ENCODE measurements at places on chromosomes 6 and 20.
A peak's percentile ranks its signal among the peaks of the same experiment; 100 is the strongest.

GRCh38 chr6:46104209-46104608, 25.6 kb upstream of the ENPP4 start:
- DNase-seq = no peak

DNA sequence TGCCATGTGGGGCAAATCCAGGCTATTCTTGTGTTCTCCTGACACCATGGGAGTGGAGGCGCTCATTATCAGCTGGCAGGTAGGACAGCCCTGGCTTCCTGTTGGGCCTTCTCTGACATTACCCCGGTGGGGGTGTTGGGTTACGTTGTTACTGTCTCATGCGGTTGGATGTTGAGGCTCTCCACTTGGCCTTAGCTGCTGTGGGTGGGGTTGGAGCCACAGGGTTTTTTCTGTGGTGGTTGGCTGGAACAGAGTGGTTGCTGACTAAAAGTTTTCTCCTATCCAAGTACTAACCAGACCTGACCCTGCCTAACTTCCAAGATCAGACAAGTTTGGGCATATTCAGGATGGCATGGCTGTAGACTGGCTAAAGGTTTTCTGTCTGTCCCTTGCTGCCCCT, 20.2 kb downstream of the RIPK1 start:
- DNase-seq = peak; percentile 63

- DNase-seq = no peak
These were observed 72.3 kb upstream of the IPCEF1 start for GRCh38 chr6:154428897-154429296.

DNA sequence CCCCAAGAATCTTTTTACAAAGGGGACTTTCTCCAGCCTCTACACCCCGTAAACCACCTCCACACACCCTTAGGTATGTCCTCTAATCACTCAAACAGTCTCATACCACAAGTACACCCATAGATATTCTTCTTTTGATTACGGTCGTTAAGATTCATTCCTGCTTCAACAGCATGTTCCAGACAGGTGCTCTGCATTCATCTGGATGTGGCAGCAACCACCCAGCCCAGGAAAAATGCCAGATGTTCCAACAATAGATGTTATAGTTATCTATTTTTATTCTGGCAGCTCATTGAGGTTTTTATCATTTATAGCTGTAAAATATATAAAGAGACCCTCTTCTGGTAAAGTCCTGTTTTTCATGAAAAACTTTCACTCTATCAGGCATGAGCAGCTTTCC, 60.7 kb downstream of the SIM1 start:
- no peak for DNase-seq

GRCh38 chr6:157548635-157549467, 167.9 kb downstream of the ZDHHC14 start:
- no peak for DNase-seq

- peak; percentile 47 for DNase-seq
These were observed 1.2 kb downstream of the DUSP22 start for GRCh38 chr6:293193-294174.

- DNase-seq = no peak
These were observed 231.5 kb upstream of the SUPT3H start for GRCh38 chr6:45609141-45609638.

DNA sequence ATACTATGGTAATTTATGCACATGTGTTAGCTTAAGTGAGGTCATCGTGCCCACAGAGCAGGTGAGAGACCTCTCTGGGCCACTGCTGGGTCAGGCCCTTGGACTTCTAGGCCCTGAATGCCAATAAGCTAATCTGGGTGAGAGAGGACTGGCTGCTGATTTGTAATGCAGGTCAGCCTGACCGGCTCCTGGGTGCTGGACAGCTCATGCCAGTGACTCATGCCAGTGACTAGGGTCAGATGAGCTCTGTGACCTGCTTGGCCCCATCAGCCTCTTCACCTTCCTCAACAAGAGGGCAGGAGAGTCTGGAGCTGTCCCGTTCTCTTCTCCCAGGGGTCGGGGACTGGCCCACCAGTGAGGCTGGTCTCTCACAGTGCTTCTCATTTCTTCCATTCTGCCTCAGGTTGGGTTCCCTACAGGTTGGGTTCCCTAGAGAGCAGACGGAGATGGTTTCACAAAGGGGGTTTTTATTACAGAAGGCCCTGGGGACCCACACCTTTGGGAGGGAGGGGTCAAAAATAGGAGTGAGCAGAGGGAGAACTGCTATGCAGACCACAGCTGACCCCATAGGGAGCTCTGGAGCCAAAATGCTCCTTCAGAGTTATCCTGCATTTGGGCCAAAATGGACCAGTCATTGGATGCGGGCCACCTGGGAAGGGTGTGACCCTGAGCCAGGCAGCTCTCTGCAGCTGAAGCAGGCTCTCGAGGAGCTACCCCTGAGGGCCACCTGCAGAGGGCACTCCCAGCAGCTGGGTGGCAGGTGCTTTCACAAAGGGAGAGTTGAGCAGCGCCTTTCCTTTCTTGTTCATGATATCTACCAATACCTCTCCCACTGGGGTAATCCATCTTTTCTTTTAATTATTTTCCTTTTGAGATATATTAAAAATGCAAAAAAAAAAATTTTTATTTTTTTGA, 2.2 kb upstream of the OXT start:
- no peak for DNase-seq

DNA sequence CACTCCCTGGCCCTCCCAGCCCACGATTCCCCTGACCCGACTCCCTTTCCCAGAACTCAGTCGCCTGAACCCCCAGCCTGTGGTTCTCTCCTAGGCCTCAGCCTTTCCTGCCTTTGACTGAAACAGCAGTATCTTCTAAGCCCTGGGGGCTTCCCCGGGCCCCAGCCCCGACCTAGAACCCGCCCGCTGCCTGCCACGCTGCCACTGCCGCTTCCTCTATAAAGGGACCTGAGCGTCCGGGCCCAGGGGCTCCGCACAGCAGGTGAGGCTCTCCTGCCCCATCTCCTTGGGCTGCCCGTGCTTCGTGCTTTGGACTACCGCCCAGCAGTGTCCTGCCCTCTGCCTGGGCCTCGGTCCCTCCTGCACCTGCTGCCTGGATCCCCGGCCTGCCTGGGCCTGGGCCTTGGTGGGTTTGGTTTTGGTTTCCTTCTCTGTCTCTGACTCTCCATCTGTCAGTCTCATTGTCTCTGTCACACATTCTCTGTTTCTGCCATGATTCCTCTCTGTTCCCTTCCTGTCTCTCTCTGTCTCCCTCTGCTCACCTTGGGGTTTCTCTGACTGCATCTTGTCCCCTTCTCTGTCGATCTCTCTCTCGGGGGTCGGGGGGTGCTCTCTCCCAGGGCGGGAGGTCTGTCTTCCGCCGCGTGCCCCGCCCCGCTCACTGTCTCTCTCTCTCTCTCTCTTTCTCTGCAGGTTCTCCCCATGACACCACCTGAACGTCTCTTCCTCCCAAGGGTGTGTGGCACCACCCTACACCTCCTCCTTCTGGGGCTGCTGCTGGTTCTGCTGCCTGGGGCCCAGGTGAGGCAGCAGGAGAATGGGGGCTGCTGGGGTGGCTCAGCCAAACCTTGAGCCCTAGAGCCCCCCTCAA, at the start of gene LTA:
Gene LTA, plus strand, starts transcription at position 249 of the 871 bp plus-strand sequence. Its CDS starts 454 bp downstream, at position 703.
- DNase-seq = no peak

GRCh38 chr6:70651326-70651905, 16.3 kb upstream of the SMAP1 start:
- no peak for DNase-seq

DNA sequence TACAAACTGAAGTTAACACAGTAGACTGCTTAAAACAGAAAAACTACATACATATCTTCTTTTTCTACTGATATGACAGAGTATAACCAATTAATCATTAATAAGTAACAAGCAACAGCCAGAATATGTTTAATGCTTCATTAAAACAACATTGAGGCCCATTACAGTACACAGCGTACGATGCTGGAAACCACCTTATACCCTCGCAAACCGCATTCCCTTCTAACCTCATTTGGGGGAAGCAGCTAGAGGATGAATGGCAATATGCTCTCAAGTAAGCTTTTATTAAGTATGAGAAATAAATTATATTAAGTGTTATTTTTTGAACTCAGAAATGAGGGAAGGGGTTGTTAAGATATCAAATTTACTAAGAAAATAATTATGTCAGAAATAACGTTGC, 142.4 kb downstream of the GMDS start:
- DNase-seq = no peak

DNA sequence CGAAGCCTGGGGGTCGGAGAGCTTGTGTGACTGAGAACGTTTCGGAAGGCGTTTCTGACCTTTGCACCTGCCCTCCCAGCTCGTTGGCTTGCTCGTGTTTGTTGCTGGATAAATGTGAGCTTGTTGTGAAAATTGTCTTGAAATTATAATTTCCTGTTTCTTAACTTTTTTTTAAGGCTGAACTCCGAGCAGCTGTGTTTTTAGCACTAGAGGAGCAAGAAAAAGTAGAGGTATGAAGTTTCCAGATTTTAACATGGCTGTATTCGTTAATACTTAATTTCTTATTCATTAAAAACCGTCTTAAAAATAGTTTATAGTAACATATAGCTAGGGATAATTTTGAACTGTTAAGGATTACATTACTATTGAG, 672 bp downstream of the CEP43 start:
- no peak for DNase-seq

DNA sequence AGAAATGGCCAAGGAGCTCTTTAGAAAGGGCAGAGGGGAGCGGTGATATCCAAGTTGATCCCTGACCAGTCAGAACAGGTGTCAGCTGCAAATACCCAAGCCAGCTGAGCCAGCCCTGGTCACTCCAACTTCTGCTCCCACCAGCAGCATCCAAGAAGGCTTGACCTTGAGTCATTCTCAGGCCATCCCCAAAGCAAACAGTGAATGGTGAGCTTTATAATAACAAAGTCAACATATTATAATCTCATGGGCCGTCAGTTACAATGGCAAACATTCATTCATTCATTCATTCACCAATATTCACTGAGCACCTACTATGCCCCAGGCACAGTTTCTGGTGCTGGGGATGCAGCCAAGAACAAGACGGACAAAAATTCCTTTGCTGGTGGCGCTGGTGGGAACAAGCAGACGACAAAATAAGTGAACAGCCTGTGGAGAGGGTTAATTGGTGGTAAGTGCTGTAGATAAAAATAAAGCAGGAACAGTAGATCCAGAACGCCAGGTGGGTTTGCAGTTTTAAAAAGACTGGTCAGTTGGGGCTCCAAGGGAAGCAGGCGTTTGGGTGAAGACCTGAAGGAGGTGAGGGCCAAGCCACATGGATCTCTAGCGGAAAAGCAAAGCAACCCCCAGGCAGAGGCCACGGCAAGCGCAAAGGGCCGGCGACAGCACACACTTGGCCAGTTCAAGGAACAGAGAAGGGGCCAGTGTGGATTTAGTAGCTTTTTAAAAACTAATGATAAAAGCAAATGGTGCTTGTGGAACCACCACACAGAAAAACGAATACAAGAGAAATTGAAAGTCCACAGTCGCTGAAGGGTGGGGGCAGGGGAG, 131.8 kb upstream of the PTPN1 start:
- no peak for DNase-seq

DNA sequence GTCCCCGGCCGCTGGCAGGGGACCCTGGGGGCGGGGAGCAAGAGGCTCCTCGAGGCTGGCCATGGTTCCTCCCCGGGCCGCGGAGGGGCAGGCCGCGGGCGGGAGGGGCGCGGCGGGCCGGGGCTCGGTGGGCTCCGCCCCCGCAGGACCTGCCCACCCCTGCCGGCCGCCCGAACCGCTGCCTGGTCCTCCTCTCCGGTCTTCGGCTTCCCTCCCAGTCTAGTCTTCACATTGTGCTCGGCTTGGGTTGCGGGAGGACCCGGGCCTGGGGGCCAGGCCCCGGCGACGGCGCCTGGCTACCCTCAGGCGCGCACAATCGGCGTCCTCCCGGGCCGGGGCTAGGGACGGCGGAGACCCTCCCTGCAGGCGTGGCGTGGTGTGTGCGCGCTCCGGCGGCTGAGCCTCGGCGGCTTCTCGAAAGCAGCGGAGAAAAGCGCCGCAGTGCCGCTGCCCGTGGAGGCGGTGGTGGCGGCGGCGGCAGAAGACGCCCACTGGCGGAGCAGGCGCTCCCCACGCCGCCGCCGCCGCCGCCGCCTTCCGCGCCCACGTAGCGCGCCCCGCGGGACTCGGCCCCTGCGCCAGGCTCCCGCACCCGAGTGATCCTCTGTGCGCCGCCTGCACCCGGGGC, at the start of gene PDE10A:
Gene PDE10A, minus strand, starts transcription at position 493 of the 628 bp plus-strand sequence. Its CDS starts 430 bp downstream, at position 63.
- DNase-seq = peak; percentile 87

DNA sequence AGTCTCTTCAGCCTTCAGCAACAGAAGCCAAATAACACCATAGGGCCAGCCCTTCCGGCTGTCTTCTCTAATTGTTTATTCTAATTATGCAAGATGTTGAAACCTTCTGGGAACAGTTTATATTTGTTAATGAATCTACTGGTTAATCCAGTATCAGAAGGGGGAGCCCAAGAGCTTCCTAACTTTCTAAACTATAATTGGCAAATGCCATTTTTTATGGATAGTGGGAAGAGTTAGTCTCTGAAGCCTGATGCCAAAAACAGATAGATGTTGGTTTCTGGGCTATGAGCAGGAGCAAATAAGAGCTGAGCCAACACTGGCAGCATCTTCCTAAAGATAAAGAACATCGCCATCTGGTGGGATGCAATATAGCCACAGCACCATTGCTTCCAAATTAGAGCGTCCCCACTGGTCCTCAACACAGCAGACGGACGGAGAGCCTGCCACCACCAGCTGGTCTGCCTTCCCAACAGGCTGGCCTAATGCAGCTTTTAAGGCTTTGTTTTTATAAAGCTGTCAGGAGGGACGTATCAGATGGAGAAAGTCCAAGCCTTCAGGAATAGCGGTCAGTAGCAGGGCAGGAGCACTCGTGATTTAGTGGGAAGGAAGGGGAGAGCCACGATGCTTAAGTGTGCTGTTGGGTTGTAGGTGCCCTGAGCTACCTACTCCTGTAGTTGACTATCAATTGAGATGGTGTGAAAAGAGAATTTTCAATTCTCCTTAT, 118.8 kb downstream of the RALGAPA2 start:
- peak; percentile 38 for DNase-seq

DNA sequence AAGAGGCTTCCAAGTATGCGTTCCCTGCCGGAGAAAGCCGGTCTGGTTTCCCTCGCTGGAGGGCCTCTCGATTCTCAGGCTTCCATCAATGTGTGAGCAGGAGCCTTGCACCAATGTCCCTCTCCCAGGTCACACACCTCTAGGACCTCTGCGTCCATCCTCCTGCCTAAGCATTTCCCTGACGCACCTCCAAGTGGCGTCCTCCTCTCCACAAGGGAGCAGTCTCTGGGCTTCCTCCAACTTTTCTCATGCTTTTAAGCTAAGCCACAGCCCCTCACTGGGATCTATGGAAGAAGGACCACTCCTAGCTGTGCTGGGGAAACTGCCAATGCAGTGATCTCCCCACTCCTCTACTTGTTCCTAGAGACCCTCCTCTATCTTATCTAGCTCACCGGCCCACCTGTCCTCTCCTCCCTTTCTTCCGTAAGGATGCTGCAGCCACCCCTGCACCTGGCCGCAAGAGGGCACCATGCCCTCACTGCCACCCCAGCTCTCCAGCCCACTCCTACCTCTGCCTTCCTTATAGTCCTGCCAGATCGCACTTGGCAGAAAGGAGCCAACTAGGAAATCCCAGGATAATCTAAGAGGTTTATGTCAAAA, 258.7 kb downstream of the LRFN2 start:
- no peak for DNase-seq

- no peak for DNase-seq
These were observed 140.5 kb downstream of the CD83 start for GRCh38 chr6:14258117-14258516.

- DNase-seq = peak; percentile 56
These were observed 38.4 kb downstream of the RREB1 start for GRCh38 chr6:7145885-7146828.

GRCh38 chr6:53172468-53172803, 23.8 kb upstream of the GCM1 start:
- DNase-seq = no peak
